ENCODE measurements at places on chromosomes 16 and 17.
A peak's percentile ranks its signal among the peaks of the same experiment; 100 is the strongest.

DNA sequence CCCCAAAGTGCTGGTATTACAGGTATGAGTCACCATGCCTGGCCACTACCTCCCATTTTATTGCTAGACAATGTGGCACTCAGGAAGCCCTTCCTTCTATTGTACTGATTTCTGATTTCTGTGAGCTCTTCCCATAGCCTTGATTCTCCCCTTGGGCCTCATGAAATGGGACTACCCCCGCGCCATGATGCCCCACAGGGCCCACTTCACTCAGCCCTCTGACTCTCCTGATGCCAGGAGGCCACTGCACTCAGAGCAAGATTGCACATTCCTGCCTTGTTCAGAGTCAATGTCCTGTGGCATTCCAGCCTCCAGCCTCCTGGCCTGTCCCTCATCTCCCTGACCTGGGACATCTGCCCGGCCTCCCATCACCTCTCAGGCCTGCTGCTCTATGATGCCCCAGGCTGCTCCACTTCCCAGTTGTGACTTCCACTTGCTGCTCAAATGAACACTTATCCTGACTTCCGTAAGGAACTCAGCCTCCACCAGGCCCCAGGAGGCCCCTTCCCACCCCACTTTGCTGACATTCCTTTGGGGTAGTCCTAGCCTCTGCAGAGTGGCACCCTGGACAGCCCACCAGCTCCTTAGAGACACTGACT is 66.6 kb upstream of the KSR1 start:
- no peak for DNase-seq

DNA sequence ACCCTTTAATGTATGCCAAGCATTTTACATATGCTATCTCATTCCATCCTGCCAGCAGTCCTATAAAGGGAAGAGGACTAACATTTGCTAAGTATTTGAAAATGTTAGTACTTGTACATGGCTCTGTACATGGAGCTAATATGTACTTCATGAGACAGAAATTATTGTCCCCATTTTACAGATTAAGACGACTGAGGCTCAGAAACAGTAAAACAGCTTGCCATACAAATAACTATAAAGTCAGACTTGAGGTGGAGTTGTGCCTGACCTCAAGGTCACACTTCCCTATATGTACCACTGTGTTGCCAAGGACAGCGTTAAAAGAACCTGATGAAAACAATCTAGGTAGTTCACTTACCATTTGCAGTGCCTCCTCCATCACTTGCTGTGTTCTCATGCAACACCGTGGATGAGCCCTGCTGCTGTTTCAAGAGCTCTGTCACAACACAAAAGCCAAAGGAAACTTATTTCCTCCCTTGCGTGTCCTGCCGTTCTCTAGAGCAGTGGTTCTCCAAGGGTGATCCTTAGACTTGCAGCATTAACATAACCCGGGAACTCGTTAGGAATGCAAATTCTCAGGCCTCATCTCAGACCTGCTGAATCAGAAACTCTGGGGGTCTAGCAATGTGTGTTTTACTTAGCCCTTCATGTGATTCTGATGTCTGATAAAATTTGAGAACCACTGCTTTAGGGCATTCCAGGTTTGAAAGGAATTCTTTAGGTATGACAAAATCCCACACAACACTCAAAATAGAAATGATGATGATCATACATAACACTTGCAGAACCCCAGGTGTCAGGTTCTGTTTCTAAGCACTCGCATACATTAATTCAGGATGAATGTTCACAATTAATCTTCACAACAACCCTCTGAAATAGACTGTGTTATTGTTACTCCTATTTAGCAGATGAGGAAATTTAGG is 51.2 kb upstream of the MTMR4 start:
- DNase-seq, result no peak

DNA sequence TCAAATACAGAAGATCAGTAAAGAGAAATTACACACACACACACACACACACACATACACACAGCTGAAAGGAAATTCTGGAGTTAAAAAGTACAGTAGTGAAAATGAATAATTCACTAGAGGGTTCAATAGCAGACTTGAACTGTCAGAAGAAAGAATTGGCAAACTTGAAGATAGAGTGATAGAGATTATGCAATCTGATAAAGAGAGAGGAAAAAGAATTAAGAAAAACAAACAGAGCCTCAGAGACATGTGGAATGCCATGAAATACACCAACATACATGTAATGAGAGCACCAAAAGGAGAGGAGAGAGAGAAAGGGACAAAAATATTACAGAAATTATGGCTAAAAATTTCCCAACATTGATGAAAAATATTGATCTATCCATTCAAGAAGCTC is 60.7 kb downstream of the MMD start:
- DNase-seq, result no peak

- no peak for DNase-seq
Observed at GRCh38 chr16:84913315-84913714, 93.5 kb downstream of the CRISPLD2 start.

DNA sequence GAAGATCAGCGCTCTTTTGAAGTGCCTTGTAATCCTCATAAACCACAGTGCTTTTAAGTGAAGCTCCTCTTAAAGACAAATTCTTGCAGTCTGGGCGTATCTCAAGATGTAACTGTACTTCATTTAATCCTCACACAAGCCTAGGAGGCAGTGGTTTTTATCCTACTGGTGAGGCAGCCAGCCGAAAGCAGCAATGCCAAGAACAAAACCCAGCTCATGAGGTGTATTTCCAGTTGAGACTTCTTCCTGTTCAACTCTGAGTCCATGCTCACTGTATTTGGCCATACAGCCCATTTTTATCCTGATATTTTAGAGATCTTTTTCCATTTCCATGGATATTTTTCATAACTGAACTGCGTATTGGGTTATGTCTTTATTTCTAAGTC is 13.7 kb downstream of the CTRB2 start:
- DNase-seq, result no peak

GRCh38 chr16:29745853-29746345 is at the start of gene C16orf54:
C16orf54 (minus strand) TSS chr16:29745990; CDS start chr16:29744951, 1,039 bp downstream.
- DNase-seq, result peak; percentile 78

- no peak for DNase-seq
Observed at GRCh38 chr17:44924107-44924544, 8.8 kb upstream of the GFAP start.

- no peak for DNase-seq
Observed at GRCh38 chr16:47884116-47884725, 271.6 kb downstream of the ABCC12 start.

- DNase-seq, result no peak
Observed at GRCh38 chr16:67723151-67723910, 4.2 kb upstream of the GFOD2 start.

GRCh38 chr17:56890390-56890789 is 23.5 kb downstream of the TRIM25 start:
- DNase-seq, result no peak

- no peak for DNase-seq
Observed at GRCh38 chr17:59752446-59752845, 45.0 kb downstream of the VMP1 start.

- DNase-seq, result no peak
Observed at GRCh38 chr16:11681976-11682654, 13.9 kb downstream of the SNN start.

DNA sequence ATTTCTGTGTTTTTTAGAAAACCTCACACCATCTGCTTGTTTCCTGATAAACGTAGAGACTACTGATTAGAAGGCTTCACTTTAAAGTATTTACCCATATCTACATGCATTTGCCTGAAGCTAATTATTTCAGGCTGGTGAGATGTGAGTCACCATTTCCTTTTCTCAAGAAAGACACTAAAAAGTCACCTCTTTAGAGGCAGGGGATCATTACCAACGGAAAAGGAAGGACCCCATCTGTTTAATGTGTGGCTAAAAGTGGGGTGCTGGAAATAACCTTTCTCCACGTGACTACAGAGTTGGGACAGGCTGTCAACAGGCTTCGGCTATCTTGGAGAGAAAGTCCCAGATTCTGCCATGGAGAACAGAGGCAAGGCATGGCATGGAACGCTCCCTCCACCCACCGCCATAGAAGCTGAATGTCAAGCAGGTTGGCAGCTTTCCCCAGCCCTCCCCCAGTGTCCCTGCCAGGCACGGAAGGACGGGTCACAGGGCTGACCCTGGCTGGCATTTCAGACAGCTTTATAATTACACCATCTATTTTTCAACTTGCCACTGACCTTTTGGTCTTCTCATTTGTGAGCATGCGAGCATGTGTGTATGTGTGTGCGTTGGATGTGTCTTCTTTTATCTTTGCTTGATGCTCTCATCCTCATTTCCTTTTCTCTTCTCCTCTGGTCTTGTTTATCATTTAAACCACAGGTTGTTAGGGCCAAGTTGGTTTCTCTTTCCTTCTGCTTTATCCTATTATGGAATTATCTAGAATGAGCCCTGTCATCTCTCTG is 157.0 kb downstream of the CPPED1 start:
- DNase-seq, result peak; percentile 2

GRCh38 chr16:53449816-53450517 is 15.7 kb downstream of the RBL2 start:
- DNase-seq, result no peak

DNA sequence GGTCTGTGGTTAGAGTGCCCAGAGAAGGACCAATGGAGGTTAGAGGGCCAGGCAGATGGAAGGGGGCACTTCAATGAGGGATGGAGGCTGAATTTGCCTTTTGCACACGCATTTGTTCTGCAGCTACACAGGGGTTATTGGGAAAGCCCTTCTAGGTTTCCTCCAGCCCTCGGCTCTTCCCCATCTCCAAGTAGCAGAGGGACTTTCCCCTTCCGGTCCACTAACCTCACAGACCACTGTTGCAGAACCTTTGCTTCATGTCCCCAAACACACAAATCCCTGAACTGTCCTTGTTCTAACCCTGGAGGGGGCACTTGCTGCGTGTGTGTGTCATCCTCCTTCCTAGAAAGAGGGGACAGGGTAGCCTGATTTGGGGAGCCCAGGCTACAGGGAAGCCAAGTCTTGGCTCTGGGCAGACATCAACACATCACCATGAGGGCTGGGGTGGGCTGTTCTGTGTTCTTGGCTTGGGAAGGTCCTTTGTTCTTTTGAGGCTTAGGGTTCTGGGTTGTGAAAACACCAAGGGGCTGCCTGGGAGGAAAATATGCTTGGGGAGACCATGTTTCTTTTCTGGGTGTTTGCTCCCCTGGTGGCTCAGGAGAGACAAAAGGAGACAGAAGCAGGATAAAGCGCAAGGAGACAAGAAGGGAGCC is 7.3 kb upstream of the NR1D1 start:
- no peak for DNase-seq

DNA sequence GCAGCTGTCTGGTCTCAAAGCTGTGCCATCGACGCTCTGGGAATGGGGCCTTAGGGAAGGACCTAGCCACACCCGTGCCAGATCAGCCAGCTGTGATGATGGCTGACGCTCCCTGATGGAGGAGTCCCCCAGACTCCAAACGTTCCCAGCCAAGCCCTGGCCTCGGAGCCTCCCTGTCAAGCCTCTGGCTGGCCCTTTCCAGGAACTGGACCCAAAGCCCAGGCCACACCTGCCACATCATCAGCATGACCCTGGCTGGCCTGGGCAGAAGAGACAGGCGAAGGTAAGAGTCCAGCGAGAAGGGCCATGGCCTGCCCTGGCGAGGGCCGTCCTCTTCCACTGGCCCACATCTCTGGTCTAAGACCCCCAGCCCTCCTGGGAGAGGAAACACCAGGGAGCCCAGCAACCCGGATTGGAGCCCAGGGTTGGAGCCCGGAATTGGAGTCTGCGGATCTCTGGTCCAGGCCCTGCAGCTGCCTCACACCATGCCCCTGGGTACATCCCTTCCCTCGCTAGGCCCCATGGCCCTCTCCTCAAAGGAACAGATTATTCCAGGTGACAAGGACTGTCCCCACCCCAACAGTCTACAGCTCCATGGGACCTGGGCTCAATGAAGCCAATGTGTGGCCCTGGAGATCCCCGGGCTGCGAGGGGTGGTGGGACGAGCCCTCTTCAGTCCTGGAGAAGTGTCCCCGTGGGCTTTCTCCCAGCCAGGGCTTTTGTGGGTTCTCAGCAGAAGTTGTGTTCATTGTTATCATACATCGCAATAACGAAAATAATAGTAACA is 105.1 kb upstream of the TNRC6C start:
- no peak for DNase-seq

GRCh38 chr16:5024632-5025031 is 9.1 kb downstream of the NAGPA start:
- no peak for DNase-seq

DNA sequence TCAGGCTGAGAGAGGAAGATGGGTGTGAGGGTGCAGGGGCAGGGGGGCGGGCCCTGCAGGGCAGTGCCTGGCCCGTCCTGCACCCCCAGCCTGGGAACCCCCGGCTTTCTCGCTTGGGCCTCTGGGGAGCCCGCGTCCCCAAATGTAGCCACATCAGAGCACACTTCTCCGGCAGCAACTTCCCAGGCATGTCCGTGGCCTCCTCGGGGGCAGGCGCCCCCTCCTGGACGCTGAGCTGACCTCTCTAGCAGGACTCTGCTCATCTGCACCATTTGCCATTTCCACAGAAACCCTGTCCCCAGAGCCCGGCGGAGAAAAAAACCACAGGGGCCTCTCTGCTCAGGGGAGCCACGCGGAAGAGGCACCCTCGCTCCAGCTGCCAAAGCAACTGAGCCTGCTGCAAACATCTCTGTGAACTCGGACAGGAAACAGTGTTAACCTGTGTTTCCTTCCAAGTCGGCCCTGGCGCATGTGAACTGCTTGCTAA is 63.4 kb downstream of the KLHDC4 start:
- peak; percentile 22 for DNase-seq

- DNase-seq, result no peak
Observed at GRCh38 chr17:78227455-78227916, 3.9 kb upstream of the TMEM235 start.

DNA sequence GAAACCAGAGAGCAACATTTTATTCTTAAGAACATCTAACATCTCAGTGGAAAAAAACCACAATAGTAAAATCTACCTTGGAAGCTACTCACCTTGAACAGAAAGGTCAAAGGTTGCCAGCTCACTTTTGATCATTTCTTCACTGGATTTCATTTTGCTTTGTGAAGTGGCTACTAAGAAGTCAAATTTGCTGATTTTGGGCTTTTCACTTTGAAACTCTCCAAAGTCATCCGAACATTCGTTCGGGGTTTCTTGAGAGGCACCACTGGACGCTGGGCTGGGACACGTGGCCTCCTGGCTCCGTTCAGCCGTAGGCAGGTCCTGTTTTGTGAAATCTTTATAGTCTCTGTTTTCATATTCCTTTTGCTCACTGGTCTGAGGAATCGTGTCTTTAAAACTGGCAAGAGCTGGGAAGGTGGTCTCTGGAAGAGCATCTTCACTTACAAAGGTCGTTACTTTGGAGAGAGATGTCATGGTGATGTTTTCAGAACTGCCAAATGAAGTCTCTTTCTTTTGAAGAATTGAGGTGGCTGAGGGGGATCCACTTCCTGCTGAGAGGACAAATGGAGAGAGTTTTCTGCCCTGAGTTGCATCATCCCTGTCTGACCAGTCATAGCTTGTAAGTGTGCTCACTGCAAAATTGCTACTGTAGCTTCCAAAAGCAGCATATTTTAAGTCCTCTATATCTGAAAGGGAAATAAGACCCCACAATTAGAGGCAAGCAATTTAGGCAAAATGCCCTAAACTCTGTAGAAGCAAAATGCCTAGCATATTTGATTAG is 52.4 kb downstream of the DUSP14 start:
- DNase-seq, result no peak
